ENCODE measurements at places on chromosomes 12 and 14. TPM values are rescaled to one million over a fixed set of nuclear protein-coding genes. Genes with fewer than 3 reads are reported as not detected.

The TCL1B gene
- not detected for total RNA-seq

The CLEC4C gene
- total RNA-seq, result not detected

- peak overlapping the region; percentile 96 for H3K4me3 ChIP-seq
- peaks cover 21% of the 10 kb centered on the region for H3K36me3 ChIP-seq
- H3K27me3 ChIP-seq, result no peaks in the 10 kb centered on the region
- H3K4me1 ChIP-seq, result peaks cover 58% of the 10 kb centered on the region
Measured at GRCh38 chr12:120117961-120118320, 1.4 kb upstream of the RAB35 start.

GRCh38 chr14:20455355-20456300 lies 602 bp downstream of the APEX1 start:
- H3K27ac ChIP-seq, result no peak overlapping the region
- no peak overlapping the region for H3K4me3 ChIP-seq
- no peaks in the 10 kb centered on the region for H3K27me3 ChIP-seq
- DNase-seq, result no peak
- H3K36me3 ChIP-seq, result peaks cover 23% of the 10 kb centered on the region

GRCh38 chr12:114916541-114916940 lies 232.6 kb upstream of the TBX3 start:
- no peaks in the 10 kb centered on the region for H3K4me1 ChIP-seq
- no peaks in the 10 kb centered on the region for H3K27me3 ChIP-seq
- H3K4me3 ChIP-seq, result no peak overlapping the region
- DNase-seq, result no peak
- no peak overlapping the region for H3K27ac ChIP-seq
- H3K36me3 ChIP-seq, result no peaks in the 10 kb centered on the region

GRCh38 chr14:37202812-37203211 lies 5.1 kb downstream of the MIPOL1 start:
- H3K27me3 ChIP-seq, result peaks cover 10% of the 10 kb centered on the region
- H3K27ac ChIP-seq, result no peak overlapping the region
- peaks cover 4% of the 10 kb centered on the region for H3K4me1 ChIP-seq

DNA sequence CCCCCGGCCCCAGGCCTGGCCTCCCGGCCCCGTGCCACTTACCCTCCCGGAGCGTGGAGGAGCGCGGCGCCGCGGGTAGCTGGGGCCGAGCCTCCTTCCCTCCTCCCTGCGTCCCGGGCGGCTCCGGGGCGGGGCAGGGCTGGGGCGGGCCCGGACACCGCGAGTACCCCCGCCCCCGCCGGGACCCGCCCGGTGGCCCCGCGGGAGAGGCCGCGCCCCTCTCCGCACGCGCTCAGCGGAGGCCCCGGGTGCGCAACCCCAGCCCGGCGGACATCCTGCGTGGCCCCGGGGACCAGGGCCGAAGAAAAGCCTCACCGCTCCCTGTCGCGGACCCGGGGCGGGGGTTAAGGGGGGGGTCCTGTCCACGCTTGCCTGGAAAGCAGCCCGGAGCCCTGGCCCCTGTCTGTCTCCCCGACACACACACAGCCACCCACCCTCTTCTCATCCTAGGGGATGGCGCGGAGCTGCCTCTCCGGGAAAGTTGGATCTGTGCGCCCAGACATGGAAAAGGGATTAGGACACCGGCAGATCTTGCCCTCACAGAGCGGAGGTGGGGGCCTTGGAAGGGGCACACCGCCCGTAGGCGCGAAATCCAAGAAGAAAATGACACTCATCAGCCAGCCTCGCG lies at the start of gene SYNE3:
SYNE3 (minus strand) TSS at position 97 of the 628 bp plus-strand sequence. CDS start 40,829 bp downstream, outside the sequence.
- H3K27me3 ChIP-seq, result no peaks in the 10 kb centered on the region
- peak within 1 kb of the TSS; percentile 97 for H3K27ac ChIP-seq
- H3K4me1 ChIP-seq, result peaks cover 57% of the 10 kb centered on the region
- peak; percentile 80 for DNase-seq
- H3K36me3 ChIP-seq, result peaks cover 17% of the 10 kb centered on the region

DNA sequence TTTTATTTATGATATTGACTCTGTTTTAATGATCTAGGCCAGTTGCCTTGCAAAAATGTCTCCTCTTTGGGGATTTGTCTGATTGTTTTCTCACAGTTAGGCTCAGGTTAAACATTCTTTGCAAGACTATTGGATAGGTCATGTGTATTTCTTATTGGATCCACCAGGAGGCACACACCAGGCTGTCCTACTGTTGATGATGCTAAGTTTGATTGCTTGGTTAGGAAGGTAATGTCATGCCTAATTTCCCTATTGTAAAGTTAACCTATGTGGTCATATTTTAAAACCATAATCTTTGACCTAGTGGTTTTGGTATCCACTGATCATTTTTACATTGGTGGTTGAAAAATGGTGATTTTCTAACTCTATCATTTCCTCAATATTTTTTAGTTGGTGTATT lies 137.1 kb downstream of the BRMS1L start:
- no peak overlapping the region for H3K27ac ChIP-seq
- no peaks in the 10 kb centered on the region for H3K36me3 ChIP-seq
- no peak for DNase-seq
- no peaks in the 10 kb centered on the region for H3K4me1 ChIP-seq
- peaks cover 6% of the 10 kb centered on the region for H3K27me3 ChIP-seq
- no peak overlapping the region for H3K4me3 ChIP-seq

Data from activated naive CD8-positive, alpha-beta T cell treated with anti-CD3 and anti-CD28 coated beads, Interleukin-2, amount 10 ng/mL, durations not matched to agents 7 days and 5 days (primary cell).